EL (cell line): ENCODE measurements at places on chromosomes 16 and 17.

DNA sequence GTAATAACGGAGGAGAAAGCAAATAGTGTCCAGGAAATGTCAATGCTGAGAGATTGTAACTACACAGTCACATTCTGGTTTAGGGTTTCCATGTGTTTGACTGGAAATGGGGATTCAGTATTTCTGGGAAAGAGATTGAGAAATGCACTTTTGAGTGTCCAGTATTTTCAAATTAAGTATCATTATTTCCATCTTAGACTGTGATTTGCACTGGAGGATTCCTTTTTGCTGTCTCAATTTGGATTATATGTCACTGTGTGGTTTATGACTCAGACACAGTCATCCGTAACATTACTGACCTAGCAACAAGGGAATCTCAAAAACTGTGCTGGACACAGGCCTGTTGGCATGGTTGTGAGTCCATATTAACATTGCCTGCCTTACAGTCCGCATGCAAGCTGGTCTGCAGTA is 681.4 kb downstream of the CDH11 start:
- peak; percentile 95 for DNase-seq

DNA sequence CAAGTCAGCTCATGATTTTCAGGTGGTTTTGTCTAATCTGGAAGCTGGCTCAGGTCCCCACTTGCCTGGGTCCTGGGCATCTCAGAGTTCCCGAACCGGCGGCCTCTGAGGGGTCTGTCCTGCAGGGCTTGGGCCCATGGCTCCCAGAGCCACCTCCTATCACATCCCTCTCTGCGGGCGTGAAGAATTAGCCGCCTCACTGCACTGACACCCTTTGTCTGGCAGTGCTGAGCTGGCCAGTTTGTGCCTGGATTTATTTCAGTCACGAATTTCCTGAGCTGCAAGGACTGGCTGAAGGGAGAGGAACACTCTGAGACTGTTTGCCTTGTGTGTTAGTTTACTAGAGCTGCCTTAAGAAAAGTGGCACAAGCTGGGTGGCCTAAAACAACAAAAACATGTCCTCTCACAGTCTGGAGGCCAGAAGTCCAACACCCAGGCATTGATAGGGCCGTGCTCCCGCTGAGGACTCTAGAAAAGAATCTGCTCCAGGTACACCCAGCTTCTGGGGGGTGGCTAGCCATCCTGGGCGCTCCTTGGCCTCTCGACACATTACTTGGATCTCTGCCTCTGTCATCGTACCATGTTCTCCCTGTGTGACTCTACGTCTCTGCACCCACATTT is 217.5 kb upstream of the DYNLRB2 start:
- DNase-seq = no peak

GRCh38 chr16:48556913-48557351 is 53.0 kb downstream of the N4BP1 start:
- DNase-seq = peak; percentile 69

- DNase-seq = no peak
Observed at GRCh38 chr16:81292936-81293335, 21.8 kb upstream of the GAN start.

- DNase-seq = no peak
Observed at GRCh38 chr17:69192754-69193153, 35.9 kb downstream of the ABCA10 start.

- DNase-seq = no peak
Observed at GRCh38 chr17:7133424-7133823, 18.8 kb upstream of the ASGR2 start.

GRCh38 chr16:17354141-17354601 is 116.6 kb downstream of the XYLT1 start:
- DNase-seq = no peak

DNA sequence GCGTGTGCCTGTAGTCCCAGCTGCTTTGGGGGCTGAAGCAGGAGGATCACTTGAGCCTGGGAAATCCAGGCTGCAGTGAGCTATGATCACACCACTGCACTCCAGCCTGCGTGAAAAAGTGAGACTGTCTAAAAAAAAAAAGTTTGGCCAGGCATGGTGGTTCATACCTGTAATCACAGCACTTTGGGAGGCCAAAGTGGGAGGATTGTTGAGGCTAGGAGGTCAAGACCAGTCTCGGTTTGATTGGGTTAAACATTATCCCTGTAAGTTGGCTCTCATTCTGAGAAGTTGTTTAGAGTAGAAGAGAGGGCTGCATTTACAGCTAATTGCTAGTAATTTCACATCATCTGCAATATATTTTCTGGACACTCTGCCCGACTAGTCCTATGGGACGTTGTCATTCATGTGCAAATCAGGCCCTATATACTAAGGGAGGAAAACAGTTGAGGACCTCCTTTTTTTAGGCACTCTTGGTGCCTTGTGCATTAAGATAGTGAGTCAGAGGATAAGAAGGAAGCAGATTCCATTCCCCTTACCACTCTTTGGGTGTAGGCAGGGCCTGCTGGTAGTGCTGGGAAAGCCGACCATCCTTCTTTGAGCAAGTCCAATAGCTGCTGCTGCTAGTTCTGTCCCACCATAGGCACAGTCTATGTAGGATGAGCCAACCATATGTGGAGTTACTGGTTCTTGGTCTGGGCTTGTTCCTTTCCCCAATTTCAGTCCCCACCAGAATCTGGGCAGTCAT is 18.7 kb downstream of the HMOX2 start:
- peak; percentile 92 for DNase-seq

- DNase-seq = no peak
Observed at GRCh38 chr17:12634789-12635414, 30.8 kb upstream of the MYOCD start.

- DNase-seq = no peak
Observed at GRCh38 chr17:61460796-61461585, 8.8 kb downstream of the TBX4 start.

DNA sequence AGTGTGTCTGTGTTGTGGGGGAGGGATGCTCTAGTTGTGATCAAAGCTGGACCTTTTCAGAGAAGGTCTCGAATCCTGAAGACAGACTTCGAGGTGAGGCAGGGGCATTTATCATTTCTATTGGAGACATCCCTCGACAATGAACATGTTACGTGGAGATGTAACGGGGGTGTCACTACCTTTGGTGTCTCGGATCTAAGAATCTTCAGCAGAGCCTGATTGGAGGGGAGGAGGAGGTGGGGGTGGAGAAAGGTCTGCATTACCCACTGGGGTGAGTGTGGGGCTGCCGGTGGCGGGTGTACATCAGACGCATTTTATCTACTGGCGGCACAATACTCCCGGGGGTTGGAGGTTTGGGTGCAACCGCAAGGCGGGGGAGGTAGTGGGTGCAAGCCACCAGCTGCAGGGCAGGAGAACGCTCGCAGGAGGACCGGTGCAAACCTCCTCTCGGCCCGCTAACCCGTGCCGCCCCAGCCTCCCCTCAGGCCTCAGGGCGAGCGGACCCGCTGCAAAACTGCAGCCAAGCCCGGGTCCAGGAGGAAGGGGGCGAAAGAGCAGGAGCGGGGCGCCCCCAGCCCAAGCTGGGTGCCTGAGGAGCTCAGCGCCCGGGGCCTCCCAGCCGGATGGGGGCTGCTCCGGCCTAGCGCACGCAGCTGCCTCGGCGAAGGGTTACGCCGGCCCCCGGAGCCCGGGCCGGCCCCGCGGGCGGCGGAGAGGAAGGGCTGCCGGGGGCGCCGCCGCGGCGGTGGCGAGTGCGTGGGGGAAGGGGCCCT is 735 bp downstream of the ZNF652 start:
- DNase-seq = peak; percentile 57

- DNase-seq = peak; percentile 81
Observed at GRCh38 chr16:71526111-71526631, at the start of gene CHST4. Gene CHST4 (plus strand): TSS chr16:71526426. CDS start chr16:71536678, 10,252 bp downstream.

DNA sequence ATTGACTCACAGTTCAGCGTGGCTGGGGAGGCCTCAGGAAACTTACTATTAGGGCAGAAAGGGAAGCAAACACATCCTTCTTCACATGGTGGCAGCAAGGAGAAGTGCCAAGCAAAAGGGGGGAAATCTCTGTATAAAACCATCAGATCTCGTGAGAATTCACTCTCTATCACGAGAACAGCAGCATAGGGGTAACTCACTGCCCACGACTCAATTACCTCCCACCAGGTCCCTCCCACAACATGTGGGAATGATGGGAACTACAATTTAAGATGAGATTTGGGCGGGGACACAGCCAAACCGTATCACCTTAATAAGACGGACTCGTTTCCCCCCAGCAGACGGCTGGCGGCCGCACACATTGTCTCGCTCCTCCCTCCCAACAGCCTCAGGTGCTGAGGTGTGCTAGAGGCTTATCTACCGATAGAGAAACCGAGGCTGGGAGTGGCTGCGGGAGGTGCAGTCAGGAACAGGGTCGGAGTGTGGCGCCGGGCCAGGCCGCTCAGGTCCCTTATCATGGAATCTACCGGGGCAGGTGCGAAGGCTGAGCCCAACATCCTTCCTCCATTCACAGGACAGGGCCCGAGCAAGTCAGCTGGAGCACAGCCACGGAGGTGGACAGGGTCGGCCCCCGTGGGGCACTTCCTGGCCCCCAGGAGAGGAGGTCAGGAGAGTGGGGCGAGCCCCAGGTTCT is 4.9 kb upstream of the ZG16B start:
- no peak for DNase-seq

GRCh38 chr17:2865228-2865627 is 69.0 kb downstream of the RAP1GAP2 start:
- no peak for DNase-seq

DNA sequence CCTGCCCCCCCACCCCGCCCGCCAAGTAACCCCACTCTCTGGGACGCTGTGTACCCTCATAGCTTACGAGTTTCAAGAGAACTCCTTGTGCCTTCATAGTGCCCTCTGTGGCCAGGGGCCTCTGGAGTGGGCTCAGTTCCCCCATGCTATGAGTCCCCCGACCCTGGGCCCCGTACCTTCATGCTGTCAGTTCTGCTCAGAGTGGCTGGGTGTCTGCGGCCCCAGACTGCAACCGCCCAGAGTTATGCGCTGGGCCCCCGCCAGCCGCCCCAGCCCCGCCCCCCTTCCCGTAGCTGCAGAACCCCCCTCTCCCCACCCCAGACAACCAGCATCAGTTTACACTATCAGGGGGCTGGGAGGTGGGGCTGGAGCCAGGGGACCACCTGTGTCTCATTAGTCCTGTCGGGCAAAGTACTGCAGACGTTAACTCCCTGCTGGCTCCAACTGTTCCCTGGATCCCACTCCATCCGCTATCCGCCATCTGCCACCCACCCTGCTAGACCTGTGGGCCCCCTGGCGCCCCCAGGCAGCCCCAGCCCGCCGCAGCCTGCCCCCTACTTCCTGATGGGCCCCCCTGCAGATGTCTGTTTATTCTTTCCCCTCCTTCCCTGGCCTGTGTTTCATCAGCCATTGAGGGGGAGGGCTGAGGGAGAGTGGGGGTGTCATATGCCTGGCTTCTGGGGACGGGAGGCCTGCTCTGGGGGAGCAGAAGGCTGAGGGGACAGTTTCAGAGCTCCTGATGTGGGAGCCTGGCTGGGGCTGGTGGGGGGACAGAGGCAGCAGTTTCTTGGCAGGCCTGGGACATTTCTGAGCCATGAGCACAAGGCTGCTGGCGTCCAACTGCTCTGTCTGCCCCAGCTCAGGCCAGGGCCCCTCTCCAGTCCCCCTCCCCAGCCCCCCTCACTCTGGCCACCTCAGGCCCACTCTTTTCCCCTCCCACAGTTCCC is at the start of gene MFAP4:
TSS of gene MFAP4 (minus strand) at position 217 of the 947 bp plus-strand sequence. CDS start at position 182, 35 bp downstream.
- peak; percentile 70 for DNase-seq

DNA sequence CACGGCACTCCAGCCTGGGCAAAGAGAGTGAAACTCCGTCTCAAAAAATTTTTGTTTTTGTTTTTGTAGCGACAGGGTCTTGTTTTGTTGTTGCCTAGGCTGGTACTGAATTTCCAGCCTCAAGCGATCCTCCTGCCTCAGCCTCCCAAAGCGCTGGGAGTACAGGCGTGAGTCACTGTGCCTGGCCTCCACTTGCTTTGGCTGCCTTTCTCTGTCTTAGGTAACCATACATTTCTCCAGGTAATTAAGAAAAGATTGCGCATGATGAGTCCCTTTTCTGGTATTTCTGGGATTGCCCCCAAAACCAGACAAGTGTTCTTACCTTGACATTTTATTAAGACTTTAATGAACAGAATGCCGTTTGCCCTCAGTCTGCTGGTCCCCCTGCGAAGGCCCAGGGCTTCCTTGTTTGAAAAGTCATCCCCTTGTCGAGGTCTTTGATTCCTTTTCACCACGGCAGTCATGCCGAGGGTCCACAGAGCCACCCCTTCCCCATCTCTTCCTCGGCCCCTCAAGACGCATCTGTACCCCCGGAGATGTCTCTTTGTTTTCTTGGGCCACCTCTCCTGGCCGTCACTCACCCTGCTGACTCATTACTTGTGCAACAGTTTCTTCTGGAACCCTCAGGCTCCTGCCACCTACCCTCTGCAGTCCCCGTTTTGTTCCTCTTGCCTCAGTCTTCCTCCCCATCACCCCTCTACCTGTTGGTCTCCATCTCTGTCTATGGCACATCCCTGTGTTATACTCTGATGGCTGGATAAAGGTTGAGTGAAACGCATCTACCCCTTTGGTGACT is 151.0 kb downstream of the SEC14L1 start:
- DNase-seq = no peak

- no peak for DNase-seq
Observed at GRCh38 chr17:53046781-53047180, 775.9 kb upstream of the KIF2B start.

- peak; percentile 18 for DNase-seq
Observed at GRCh38 chr17:18332909-18333489, 17.9 kb downstream of the SMCR8 start.

GRCh38 chr17:83055911-83056582 is 23.4 kb upstream of the METRNL start:
- DNase-seq = peak; percentile 87

DNA sequence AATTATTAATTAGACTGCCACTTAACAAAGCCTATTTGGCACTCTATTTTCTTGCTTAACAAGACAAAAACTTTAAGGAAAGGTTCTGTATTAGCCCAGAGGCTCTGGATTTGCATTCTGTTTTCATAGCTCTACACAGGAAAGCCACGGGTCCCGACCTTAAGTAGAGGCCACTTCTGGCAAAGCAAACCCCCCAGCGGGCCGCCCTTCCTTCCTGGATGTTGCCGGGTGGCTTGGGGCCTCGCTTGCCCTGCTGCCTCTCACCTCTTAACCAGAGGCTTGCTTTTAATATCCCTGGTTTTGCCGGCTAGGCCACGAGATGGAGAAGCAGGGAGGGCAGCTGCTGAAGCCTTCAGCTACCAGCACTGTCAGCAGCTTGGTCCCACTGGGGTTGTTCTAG is 4.4 kb downstream of the RTN4RL1 start:
- DNase-seq = no peak

GRCh38 chr16:79757163-79757562 is 156.6 kb upstream of the MAF start:
- no peak for DNase-seq
